ENCODE measurements at places on chromosomes 4 and X. TPM values are rescaled to one million over a fixed set of nuclear protein-coding genes. Genes with fewer than 3 reads are reported as not detected.

DNA sequence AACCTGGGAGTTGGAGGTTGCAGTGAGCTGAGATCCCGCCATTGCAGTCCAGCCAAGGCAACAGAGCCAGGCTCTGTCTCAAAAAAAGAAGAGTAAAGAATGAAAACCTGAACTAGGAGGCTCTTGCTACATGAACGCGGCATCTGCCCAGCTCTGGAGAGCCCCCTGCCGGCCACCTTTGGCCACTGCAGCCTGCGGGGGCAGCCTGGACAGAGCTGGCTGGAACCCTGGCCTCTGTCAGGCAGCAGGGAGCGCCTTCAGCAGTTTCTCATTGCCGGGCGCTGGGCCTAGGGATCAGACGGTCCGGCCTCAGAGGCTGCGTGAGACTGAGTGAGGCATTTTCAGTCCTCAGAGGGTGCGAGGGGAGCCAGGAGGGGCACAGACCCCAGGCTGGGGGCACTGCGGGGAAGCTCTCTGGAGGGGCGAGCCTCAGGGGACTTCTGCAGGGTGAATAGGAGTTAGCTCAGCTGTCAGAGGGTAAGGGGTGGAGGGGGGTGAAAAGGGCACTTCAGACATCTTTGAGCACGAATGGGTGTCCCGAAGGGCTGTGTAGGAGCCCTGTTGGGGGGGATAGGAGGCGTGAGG is 17.5 kb downstream of the DOK7 start:
- no peak for DNase-seq

DNA sequence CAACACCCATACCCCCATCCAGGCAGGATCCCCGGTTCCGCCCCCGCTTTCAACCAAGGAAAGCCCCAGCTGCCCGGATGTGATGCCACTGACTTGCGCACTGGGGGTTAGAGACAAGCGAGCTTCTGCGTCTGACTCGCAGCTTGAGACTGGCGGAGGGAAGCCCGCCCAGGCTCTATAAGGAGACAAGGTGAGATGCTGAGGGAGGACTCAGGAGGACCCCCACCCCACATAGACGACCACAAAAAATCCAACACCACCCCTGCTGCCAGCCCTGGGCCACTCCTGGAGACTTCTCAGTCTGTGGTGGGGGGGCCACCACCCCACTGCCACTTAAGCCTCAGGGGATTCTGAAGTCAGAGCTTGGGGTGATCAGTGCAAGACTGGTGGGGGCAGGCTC is at the start of gene MAGEA4:
TSS of gene MAGEA4 (plus strand) at position 110 of the 400 bp plus-strand sequence. CDS start 10,776 bp downstream, outside the sequence.
- DNase-seq: no peak

- DNase-seq: no peak
These were observed 104.1 kb downstream of the CPEB2 start for GRCh38 chr4:15106399-15106798.

ADH1B gene
- total RNA-seq: 301 TPM

HDAC6 gene
- total RNA-seq: 37.6 TPM

AKAP4 gene
- total RNA-seq: not detected

NAA11 gene
- total RNA-seq: not detected

GAGE13 gene
- not detected for total RNA-seq

DNA sequence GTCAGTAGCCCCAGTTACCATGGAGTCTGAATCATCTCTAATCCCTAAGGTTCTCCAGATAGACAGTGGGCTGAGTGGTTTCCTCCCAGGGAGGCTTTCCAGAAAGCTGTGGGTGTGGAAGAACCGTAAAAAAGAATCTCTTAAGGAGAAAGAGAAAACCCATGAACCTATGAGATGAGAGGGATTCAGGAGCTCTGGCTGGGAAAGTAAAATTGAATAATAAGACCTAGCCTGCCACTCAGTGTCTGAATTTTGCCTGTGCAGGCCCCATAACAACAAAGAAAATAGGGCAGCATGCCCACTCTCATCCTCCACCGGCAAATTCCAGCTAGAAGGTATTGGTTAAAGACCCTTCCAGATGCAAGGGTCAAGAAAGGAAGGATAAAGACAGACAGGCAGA is 16.9 kb downstream of the AWAT2 start:
- DNase-seq: no peak

GRCh38 chr4:124631760-124632159 is 80.8 kb downstream of the ANKRD50 start:
- DNase-seq: no peak

DNA sequence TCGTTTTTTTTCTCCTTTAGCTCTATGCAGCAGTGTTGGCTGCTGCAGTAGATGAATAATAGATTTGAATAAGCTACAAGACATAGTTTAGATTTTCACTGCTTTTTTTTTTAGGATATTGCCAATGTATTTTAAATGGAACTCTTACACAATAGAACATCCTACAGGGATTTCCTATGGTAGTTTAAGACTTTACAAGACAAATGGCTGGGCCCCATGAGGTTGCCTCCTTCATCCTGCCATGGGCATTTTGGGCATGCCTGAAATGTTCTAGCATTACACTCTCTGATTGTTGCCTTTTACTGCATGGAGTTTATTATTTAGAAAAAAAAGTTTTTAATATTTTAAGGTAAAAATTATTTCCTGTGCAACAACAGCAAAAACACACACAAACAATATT is 74.5 kb downstream of the MID1 start:
- DNase-seq: no peak

POLN gene
- total RNA-seq: 1.2 TPM

- no peak for DNase-seq
These were observed 42.2 kb upstream of the HMGB3 start for GRCh38 chrX:150940844-150941495.

DNA sequence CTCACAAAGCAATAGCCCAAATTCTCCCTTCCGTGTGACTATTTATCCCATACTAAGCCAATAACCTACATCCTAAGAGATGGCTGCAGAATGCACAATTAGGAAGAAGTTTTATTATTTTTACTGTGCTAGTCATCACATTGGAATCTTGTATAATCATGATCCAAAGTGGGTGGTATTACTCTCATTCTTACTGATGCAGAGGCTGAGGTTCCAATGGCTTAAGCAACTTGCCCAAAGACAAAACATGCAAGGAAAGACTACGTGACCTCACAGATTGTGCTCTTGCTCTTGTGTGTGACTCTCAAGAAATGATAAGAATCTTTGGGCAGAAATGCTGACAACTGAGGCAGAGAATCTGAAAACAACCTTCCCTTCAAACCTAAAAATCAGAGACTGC is 212.2 kb downstream of the LDB2 start:
- no peak for DNase-seq

GPR82 gene
- total RNA-seq: not detected

SMARCA1 gene
- 60.6 TPM for total RNA-seq

GRCh38 chr4:11424000-11424399 is 4.7 kb downstream of the HS3ST1 start:
- no peak for DNase-seq

- DNase-seq: no peak
These were observed 9.9 kb downstream of the MAGEA11 start for GRCh38 chrX:149721778-149722177.

SMIM31 gene
- total RNA-seq: not detected

SYTL5 gene
- not detected for total RNA-seq

DNA sequence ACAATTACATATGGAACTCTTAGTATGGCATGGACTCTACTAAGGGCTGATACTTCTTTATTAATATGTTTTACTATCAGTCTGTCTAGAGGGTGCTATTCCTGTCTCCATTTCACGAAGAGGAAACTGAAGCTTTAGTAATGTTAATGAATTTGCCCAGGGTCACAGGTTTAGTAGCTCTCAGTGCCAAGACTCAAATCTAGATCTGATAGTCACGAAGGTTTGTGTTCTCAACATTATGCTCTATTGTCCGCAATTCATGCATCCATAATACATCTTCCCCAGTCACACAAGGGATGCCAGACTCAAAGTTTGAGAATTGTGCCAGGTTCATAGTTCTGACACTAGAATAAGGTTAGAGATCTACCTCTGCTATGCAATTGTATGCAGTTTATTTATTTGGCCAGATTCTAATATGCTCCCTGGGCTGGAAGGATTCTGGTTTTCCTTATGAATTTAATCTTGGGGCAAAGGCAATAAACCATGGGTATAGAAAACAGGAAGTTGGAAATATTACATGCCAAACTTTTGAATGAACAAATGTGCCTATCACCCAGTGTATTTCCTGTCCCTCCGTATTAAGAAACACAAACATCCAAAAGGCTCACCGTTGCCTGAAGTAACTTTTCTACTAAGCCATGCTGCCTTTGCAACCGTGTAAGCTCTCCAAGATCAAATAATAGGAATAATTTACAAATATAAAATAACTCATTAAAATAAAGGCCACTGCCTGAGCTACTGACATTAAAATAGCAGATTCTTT is 478.5 kb downstream of the INPP4B start:
- no peak for DNase-seq

DNA sequence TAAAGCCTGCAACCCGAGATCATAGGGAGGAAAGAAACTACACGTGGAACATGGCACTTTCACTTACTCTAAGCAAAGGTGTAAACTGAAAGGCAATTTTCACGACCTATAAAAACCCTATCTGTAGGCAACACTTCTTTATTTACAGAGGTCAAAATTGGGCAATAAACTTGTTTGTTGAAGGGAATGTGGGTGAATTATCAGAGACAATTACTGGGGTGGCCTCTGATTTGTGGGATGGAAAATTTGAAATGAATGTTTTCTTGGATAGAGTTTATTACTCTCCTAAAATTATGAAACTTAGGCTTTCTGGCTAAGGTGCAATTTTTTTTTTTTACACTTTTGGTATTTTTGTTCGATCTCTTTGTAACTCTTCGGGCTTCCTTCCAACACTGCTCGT is 734.1 kb upstream of the TENM3 start:
- DNase-seq: no peak

- no peak for DNase-seq
These were observed 60.4 kb downstream of the JADE1 start for GRCh38 chr4:128869776-128870509.

MAGEB10 gene
- total RNA-seq: not detected

DNA sequence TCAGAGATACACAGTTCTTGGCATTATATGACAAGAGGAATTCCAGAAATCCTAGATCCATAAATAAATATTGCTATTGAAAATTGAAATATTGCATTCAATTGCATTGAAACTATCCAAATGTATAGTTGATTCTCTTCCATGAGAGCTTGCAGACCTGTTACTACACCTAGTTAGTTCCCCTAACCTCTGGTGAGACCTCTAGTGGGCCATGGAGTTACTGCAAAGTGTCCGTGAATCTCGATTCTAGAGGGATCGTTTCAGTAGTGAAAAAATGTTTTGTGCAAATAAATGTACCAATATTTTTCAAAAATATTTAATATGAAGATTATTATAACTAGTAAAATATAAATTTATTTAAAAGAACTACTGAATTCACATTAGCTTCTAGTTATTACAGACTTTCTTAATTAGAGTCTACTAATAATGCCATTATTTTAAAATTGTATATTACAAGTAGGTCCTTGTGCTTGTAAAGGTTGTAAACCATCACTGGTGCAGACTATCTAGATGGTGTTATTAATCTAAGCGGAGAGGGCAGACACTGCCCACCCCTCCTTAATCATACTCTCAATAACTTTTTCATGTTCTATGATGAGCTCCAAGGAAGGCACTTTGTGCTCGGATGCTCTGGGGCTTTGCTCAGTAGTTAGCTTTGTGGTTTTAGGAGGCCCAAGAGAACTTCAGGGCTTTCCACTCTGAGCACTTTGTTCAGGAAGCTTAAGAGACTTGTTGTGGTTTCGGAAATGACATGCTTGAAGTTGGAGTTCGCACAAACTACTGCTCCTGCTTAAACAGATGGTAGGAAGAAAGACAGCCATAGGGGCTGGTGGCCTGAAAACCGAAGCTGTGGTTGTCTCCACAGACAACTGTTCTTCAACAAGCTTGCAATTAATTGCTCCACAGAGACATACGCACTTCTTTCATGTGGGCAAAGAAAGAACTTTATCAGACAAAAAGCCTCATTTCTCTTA is 42.8 kb downstream of the IL21 start:
- DNase-seq: no peak

DGKK gene
- not detected for total RNA-seq

DNA sequence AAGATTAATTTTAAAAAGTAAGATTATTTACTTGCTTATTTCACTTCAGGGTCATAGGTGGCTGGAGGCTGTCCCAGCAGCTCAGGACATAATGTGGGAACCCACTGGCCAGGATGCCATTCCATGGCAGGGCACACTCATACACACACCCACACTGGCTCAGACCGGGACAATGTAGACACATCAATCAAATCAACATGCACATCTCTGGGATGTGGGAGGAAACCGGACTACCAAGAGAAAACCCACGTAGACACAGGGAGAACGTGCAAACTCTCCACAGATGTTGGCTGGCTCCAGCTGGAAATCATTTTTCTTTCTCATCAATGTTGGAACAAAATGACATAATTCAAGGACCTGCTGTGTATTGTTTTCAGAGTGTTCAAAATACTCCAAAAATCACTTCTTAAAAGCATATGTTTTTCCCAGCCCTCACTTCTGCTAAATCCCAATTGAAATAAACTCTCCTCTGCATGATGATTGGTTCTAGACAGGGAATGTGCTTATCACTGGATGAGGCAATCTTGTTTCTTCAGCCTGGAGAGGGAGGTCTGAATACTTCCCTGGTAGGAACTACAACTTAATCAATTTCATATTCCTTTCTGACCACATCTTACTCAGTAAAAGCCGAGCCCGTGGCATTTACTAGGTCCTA is 18.6 kb upstream of the CPE start:
- no peak for DNase-seq

- DNase-seq: no peak
These were observed 92.9 kb downstream of the ATP10D start for GRCh38 chr4:47577779-47578553.

- peak; percentile 21 for DNase-seq
These were observed 133.6 kb upstream of the MAMLD1 start for GRCh38 chrX:150229481-150229880.

DNA sequence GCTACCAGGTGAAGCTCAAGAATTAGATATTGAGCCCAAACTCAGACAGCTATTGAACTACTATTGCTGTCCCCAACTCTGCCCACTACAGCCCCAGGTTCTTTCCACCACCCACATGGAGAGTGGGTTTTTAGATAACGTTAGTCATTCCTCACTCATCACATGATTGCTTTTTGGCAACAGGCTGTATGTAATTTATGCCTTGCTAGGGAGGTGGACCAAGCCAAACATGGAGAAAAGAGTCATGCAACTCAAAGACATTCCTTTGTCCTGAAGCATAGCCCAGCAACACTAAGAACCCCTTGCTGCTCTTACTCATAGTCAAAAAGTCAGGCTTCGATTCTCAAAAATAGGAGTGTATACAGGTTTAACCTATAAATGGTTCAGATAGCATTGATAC is 275.9 kb upstream of the VCX3A start:
- DNase-seq: no peak
